ENCODE measurements at places on chromosomes 3 and 15.

- no peak for DNase-seq
Measured at GRCh38 chr15:99312228-99312627, 60.9 kb downstream of the LRRC28 start.

GRCh38 chr3:100123112-100123511, 8.8 kb upstream of the FILIP1L start:
- DNase-seq, result no peak

GRCh38 chr3:22779737-22780136, 423.4 kb upstream of the UBE2E2 start:
- DNase-seq, result no peak

DNA sequence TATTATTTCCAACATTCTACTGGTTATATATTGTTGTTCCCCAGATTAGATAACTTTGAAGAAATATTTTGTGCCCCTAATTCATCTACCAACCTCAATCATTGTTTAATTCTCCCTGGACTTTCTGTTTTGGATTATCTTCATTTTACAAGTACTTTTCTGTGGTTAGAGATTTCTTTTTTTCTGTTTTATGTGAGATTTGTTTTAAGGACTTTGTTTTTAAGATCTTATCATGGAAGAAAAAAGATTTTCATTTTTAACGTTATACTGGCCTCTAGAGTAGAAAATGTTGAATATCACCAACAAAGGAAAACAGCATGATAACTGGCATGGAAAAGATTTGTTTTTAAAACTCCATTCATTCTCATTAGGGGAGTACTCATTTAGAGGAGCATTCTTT, 210.9 kb upstream of the KCNMB2 start:
- DNase-seq, result no peak

DNA sequence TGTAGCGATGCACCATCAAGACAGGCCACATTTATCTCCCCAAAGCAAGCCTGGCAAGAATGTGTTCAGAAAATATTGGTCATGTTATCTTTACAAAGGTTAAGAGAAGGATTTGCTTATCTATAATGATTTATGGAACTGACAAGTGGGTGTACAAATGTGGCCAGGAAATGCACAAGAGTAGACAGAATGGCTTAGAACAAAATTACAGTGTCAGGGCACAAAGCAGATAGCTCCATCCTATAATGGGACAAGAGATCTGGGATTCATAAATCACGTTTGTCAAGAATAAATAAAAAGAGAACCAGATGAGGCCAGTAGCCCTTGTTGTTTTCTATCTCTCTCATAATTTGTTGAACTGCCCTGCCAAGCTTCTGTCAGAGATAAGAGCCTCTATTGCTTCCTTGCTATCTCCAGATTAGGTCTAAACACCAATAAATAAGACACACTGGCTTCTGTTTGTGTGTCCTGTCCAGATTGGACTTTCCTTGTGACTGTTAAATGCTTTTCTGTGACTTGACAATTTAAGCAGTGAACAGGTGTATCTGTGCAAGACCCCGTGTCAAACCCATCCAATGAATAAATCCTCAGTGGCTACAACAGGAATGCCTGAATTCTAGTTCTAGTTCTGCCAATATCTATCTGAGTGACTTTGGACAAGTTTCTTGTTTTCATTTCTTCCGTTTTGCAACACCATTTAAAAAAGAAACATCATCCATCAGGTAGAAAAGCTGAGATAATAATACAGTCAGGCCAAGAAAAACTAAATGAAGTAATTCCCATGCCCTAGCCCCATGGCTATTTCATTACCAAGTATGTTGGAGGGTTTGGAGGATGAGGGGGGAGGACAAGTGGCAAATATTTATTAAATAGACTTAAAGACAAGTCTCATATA, 157.2 kb downstream of the DCLK3 start:
- DNase-seq, result no peak

DNA sequence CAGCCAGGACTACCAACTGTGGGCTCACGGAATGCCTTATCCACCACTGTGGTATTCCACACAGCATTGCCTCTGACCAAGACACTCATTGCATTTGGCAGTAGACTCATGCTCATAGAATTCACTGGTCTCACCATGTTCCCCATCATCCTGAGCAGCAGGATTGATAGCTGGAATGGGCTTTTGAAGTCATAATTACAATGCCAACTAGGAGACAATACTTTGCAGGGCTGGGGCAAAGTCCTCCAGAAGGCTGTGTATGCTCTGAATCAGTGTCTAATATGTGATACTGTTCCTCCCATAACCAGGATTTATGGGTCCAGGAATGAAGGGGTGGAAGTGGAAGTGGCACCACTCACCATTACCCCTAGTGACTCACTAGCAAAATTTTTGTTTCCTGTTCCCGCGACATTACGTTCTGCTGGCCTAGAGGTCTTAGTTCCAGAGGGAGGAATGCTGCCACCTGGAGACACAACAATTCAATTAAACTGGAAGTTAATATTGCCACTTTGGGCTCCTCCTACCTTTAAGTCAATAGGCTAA, 58.6 kb upstream of the CCDC80 start:
- DNase-seq, result no peak

Data from stimulated activated CD4-positive, alpha-beta T cell treated with anti-CD3 and anti-CD28 coated beads, Interleukin-15, amount 100 ng/mL, for 24 hours (primary cell).